ENCODE measurements at places on chromosomes 1 and 21.

DNA sequence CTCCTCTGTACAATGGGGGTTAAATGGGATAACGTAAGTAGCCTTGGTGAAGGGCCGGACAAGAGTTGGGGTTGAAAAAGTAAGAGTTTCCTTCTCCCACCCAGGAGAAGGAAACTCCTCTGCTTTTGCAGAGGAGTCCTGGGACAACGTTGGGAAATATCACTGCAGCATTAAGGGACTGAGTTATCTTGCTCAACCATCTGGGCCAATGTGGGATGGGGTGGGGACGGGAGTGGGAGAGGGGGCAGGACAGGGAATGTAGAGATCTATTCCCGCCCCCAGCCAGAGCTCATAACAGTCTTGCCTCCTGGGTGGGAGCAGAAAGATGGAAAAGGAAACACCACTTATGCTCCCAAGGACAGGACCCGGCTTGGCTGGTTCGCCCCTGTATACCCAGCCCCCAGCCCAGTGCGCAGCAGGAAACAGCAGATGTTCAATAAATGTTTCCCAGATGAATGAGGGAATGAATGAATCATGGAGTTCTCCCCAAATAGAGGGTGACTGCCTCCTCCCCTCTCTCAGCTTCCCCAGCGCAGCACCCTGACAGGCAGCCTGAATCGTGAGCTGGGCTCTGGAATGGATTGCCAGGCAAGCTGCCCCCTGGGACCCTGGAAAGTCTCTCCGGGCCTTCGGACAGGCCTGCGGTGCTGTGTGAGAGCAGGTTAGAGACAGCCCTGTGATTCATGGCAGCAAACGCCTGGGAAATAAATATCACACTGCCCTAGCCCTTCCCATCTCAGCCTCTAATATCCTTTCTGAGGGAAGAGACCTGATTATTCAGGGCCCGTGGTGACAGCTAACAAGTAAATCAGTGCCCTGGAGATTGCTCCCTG lies 24.8 kb downstream of the FBXO2 start:
- no peak for DNase-seq

DNA sequence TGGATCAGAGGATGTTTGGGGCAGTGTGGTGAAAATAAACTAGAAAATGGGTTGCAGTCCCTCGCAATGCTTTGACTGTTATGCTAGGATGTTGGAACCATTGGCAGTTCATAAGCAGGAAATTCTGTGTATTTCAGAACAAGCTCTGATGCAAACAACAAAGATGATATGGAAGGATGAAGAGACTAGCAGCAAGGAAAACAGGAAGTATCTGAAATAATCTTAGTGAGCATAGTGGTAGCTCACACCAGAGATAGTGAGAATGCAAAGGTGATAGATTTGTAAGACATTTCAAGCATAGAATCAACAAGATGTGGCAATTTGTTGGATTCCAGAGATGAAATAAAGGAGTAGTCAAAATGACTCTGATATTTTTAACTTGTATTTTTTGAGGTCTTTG lies 11.1 kb upstream of the RCC1 start:
- DNase-seq: no peak

DNA sequence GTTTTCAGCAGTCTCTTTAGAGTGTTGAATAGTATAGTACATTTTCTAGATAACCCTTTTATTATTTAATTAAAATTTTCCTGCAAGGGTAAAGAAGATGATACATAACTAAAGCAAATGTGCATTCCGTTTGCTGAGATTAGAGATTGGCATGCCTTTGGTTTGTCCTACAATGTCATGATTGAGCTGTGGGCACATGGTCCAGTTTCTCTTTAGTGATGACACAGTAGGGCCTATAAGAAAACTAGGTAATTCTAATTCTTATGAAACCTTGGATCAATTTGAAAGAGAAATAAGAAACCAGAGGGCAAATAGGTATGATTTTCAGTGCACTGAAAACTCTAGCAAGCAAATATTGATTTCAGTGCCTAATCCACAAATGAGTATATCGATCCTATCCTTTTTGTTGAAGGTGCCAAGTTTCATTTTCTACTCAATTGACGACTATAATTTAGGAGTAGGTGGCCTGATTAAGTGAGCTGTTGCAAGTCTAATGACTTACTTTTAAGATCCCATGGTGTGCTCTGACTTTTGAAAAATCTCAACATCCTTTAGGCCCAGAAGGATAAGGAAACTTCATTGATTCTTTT lies 128.0 kb upstream of the KCNK1 start:
- DNase-seq: no peak

DNA sequence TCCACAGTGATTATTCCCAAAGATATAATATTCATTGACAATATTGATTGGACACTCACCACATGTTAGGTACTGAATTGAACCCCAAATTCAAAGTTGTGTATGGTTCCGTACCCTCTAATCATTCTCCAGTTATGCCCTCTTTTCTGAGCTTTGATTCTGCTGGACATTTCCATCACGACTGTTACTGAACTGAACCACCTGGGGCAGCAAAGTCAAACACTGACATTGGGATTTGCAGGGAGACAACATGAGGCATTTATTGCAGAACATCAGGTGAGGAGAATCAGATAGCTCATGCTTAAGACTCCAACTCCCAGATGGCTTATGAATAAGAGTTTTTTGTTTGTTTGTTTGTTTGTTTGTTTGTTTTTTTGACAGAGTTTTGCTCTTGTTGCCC lies 420.9 kb downstream of the DISC1 start:
- no peak for DNase-seq

DNA sequence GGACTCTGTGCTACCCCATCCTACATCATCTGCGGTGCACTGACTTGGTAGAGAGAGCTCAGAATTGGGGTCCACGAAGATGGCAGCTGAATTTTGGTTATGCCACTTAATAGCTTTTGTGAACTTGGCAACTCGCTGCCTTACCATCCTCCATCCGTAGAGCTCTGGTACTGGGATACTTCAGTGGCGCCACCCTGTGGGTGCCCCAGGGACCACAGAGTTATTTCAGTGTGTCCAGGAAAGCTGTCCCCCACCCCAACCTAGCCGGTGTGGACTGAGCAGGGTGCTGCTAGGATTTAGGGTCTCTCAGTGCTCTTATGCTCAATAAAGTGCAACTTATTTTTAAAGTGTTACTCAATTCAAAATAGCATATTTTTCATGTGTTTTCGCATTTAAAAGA lies 9.0 kb upstream of the USF1 start:
- DNase-seq: no peak

DNA sequence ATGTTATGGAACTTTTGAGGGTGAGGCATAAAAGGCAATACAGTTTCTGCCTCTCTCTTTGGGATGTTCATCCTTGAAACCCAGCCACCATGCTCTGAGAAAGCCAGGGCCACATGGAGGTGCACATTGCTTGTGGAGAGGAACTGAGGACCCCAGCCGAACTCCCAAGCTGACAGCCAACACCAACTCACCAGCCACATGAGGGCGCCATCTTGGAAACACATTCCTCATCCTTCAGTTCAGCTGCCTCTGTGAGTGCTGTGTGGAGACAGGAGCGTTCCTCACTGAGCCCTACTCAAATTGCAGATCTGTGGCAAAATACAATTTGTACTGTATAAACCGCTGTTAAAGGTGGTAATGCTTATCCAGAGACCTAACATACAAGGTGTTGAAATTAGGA lies 137.5 kb downstream of the GABPA start:
- no peak for DNase-seq

- DNase-seq: no peak
Observed at GRCh38 chr1:89516055-89516454, 8.6 kb upstream of the LRRC8B start.

DNA sequence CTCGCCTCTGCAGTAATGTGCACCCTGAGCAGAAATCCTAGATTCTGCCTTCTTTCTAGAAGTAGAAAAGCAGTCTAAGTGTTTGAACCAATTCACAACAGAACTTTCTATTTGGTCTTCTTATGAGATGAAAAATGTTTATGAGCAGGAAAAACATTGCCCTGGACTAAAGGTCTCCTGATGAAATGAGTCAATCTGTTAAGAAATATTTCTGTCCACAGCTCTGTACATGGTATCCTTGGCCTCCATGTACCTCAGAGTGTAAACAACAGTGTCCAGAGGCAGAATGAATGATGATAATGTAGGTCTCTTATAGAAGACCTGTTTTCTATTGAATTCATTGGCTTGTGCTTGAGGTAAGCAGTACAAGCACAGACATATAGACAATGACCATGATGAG lies 6.2 kb upstream of the APCS start:
- DNase-seq: no peak

- DNase-seq: peak; percentile 78
Observed at GRCh38 chr1:1305300-1306069, 2.2 kb downstream of the ACAP3 start.

GRCh38 chr1:99943223-99943794 lies 26.5 kb upstream of the SLC35A3 start:
- DNase-seq: no peak

- DNase-seq: no peak
Observed at GRCh38 chr1:92543131-92544055, 56.7 kb upstream of the GFI1 start.

GRCh38 chr1:246769306-246769705 lies 45.1 kb downstream of the SCCPDH start:
- DNase-seq: no peak

- no peak for DNase-seq
Observed at GRCh38 chr21:27275294-27275927, 308.5 kb upstream of the ADAMTS5 start.

DNA sequence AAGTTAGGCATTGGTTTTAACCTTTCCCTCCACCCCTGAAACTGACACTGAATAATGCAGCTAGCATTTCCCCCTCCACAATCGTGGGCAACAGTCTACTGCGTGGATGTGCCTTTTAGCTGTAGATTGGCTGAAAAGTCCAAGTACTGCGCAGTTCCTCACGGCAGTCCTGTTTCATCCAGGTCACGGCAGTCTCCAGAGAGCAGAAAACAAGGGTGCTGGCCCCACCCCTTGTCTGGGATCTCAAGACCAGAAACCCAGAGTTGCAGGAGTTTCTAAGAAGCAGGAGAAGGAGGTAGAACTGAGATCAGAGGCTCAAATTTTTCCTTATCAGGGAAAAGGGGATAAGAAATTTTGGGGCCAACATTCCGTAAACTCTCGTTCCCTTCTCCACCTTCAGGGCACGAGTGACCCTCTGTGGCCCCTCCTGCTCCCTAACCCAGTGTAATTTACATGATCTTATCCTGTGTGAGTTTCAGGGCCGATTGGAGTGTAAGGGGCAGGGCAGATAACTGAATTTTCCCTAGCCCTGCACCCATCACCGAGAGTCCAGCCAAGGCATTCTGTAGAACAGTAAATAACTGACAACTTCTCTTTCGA lies 25.9 kb upstream of the PLA2G2C start:
- DNase-seq: no peak

DNA sequence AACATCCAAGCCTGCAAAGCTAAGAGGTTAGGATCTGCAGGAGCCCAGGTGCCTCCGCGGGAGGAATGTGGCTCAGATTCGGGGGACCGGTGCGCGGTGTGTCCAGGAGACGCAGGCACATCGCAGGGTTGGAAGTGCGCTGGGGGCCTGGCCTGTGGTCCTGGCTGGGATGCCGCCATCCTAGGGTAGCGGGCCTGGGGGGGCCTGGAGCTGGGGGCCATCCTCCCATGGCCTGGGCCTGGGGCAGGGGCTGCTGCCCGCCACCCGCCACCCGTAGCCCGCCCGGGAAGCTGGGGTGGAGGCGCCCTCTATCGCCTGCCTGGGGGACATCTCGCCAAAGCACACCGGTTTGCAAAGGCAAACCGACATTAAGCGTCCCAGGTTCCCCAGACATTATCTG lies 170.6 kb upstream of the ARHGEF16 start:
- DNase-seq: no peak

DNA sequence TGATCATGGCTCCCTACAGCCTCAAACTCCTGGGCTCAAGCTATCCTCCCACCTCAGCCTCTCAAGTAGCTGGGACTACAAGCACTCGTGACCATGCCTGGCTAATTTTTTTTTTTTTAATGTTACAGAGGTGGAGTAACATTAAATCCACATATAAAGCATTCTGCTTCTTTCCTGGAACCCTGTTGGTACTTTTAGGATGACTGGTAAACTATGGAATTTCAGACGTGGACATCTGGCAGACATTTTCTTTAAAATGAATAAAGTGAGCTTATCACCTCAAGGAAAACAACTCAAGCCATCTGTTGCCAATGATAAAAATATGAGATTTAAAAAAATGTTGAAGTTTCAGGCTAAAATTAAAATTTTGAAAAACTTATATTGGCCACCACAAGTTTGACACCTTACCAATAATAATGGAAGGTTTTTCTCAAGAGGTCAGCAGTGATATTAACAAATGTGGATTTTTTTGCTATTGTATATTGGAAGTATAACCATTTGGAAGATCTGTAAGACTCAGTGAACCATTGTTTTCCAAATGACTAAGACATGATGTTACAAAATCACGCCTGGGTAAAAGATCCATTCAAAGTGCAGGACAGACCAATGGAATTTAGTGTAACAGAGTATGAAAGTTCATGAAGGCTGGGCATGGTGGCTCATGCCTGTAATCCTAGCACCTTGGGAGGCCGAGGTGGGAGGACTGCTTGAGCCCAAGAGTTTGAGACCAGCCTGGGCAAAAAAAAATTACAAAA lies 52.7 kb upstream of the EIF4G3 start:
- DNase-seq: no peak

DNA sequence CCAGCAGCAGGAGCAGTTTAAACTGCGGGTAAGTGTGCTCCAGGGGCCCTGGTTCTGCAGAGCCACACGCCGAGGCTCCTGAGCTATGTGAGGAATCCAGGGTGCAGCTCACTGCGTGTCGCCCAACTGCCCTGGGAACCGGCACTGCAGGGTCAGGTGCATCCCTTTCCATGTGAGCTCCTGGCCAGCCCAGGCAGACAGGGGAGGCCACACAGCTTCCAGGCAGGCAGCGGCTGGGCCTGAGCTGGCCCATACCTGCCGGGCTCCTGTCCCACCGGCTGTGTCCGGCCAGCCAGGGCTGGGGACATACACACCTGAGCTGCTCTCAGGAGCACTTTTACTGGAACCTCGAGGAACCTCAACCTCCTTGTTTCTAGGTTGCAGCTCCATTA lies 18.6 kb upstream of the COL18A1 start:
- DNase-seq: peak; percentile 31

GRCh38 chr1:234874291-234875288 lies 254.0 kb downstream of the TOMM20 start:
- DNase-seq: no peak

GRCh38 chr1:119075614-119076013 lies 64.8 kb downstream of the WARS2 start:
- no peak for DNase-seq

DNA sequence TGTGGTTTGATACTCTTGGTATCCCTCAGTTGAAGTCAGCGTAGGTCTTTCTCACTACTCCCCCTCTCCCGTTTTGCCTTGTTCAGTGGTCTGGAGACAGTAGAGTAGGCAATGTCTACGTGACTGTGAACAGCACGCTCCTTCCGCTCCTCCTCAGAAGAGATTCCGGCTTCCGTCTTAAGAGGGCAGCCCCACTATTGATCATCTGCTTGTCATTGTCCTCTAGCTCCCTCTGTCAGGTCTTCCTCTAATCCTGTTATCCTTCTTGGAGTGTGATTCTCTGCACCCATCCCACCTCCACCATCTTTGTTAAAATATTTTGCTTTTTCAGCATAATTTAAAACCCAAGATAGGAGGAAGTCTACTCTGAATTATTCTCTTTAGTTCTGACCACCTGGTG lies 129.9 kb upstream of the KCNK2 start:
- no peak for DNase-seq

Data from Peyer's patch (tissue), 4 donors.